ENCODE measurements at places on chromosomes 6 and 20. TPM values are rescaled to one million over a fixed set of nuclear protein-coding genes. Genes with fewer than 3 reads are reported as not detected.

- DNase-seq = no peak
Measured at GRCh38 chr6:68638230-68638900, 3.3 kb downstream of the ADGRB3 start.

DNA sequence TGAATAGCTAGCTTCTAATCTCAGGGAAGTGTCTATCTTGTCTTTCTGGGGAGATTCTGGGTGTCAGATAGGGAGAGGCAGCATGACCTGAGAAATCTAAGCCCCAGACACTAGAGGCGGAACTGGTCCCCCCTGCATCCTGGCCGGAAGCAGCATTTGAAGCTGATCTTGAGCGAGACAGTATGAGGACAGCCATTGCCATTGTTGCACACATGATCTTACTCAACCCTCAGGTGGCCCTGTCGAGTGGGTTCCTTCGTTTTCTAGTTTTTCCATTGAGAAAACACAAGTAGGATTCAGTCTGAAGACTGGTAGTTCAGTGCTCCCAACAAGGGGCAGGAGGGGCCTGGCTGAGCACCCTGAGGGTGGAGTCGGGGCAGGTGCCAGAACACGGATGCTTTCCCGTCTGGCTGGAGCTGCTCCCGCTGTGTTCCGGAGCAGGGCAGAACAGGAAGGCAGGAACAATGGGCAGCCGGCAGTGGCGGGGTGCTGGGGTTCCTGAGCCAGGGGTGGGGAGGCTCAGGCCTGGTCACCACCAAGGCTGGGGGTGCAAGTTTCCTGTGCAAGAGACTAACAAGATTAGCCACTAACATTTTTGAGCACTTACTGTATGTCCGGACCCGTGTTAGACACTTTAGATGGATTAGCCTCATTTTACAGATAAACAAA, 7.9 kb upstream of the SDCBP2 start:
- no peak for DNase-seq

GRCh38 chr6:87654875-87655454, 47.1 kb downstream of the AKIRIN2 start:
- no peak for DNase-seq

GRCh38 chr20:61044499-61044898, 207.6 kb upstream of the CDH4 start:
- no peak for DNase-seq

DNA sequence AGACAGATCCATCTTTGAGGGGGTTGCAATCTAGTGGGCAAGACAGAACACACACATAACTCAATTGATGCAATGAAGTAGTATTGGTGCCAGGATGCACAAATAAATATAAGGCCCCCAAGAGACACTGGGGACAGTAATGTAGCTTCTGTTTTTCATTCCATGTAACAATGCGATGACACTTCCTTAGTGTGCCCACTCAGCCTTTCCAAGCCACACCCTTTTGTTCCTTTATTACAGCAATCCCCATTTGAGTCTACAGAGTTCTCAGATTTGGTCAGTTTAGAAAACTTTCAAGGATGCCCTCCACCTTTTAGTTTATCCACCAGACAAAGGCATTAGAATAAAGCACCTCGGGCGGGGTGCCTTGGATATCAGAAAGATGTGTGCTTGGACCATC, 15.5 kb downstream of the TGM3 start:
- DNase-seq = no peak

- DNase-seq = no peak
Measured at GRCh38 chr6:1580585-1580984, 29.1 kb upstream of the FOXC1 start.

GRCh38 chr6:155269765-155270164, 6.0 kb downstream of the CLDN20 start:
- no peak for DNase-seq

- DNase-seq = peak; percentile 21
Measured at GRCh38 chr6:11224252-11224965, 8.1 kb downstream of the NEDD9 start.

DNA sequence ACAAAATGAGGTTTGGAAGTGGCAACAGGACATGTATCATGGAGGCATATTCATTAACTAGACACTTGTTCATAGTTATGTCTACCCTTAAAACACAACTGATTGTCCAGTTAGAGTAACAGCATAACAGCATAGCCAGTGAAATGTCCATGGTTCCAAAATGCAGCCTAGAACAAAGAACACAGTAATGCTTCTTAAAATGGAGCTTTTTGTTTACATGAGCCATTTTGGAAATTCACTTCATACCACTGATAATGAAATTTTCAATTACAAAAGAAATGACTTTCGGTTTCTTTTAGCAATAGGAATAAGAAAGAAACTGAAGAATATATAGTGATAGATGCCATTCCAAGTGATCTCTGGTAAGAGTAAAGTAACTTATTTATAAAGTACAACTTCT, 111.1 kb upstream of the DST start:
- no peak for DNase-seq

DNA sequence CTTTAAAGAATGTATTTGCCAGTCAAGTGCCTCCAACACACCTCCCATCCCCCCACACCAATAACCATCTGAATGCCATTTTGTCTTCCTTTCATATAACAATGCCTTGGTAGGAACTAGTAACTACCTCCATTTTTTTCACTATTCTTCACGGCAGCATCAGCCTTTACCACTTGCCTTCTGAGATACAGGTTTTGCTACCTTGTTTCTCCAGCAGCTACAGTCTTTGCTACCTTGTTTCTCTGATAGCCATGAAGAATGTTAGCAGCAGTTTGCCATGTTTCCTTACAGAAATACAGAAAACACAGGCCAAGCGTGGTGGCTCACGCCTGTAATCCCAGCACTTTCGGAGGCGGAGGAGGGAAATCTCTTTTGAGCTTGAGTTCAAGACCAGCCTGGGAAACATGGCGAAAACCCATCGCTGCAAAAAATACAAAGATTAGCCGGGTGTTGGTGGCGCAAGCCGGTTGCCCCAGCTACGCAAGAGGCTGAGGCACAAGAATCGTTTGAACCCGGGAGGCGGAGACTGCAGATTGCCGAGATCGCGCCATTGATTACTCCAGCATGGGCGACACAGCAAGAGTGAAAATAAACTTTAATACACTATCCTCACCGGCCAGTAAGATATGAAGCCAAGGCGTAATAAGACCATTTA, 100.9 kb downstream of the HFE start:
- DNase-seq = no peak

DNA sequence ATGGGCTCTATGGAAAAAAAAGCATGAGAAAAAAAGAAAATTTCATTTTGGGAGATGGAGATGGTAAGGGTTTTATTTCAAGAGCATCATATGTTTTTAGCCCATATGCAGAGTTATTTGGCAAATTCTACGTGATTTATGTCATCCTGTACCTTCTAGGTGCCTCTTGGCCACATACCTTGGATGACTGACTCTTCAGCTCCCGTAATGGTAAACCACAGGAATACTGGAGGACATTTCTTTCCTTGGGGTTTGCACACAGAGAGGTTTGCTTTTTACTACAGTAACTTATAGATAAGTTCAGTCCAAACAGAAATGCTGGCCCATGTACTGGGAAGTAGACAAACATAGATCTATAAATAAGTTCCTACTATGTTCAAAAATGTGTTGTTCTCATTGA, 132.2 kb downstream of the SH3BGRL2 start:
- no peak for DNase-seq

The CNR1 gene
- 0.63 TPM for total RNA-seq

The CLVS2 gene
- total RNA-seq = not detected

The TTK gene
- 10.9 TPM for total RNA-seq

The HS3ST5 gene
- total RNA-seq = not detected

The PARD6B gene
- 9.4 TPM for total RNA-seq

The OLIG3 gene
- not detected for total RNA-seq

The ENPP3 gene
- total RNA-seq = not detected

The PRPH2 gene
- not detected for total RNA-seq
